Amygdala (tissue), 56 donors: ENCODE measurements at places on chromosomes 12 and 14.

- DNase-seq, result no peak
Observed at GRCh38 chr12:63828867-63829266, 15.6 kb upstream of the SRGAP1 start.

DNA sequence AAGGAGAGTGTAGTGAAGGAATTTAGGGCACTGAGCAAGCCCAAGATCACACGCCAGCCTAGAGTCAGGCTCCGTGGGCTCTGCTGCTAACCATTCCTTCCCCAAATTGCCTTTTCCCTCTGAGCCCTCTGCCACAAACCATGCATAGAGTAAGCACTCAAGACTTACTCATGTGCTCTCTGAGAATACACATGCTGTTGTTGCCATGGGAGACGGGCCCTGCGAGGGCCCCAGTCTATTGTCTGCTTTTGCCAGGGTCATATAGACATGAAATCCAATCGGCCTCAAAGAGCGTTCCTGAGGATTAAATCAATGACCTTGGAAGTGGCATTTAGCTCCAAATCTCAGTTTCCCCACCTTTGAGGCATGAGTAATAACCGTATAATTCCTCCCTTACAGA is 48.7 kb upstream of the WSCD2 start:
- DNase-seq, result no peak

DNA sequence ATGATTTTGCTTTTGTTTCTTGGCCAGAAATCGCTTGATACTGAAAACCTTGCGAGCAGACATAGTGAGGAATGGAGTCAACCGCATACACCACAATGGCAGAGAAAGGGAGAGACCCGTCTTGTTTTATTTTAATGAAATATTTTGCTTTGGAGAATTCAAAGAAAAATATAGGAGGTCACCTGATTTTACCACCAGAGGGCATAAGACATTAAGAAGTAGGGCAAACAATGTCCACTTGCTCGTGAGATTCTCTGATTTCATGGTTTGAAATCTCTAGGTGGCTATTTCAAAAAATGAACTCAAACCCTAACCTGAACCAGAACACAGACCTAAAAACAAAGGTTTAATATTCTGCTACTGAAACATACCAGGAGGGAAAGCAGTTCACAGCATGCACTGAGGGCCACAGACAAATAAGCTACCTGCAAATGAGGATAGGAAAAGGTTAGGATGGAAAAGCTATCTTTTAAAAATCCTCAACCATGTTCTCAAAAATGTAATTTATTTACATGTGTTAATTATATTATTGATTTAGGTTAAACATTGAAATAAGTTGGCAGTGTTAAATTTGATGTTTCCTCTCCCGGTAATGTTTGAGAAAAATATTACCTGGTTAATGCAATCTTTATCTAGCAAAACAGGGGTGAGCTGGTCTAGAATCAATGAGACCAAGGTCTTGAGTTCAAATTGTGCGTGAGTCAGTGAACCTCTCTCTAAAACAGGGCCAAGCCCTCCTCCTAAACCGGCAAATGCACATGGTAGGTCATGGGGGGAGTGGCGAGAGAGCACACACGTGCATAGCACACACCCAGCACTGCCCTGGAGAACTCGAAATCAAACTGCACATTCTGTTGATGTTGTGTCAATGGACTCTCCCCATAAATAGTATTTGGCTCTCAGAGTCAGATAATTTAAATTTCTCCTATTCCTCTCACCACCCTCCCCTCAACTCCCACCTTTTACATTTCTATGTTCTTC is 12.5 kb downstream of the IFNG-AS1 start:
- DNase-seq, result no peak

- DNase-seq, result peak; percentile 63
Observed at GRCh38 chr12:6215932-6216494, 15.8 kb downstream of the CD9 start.

DNA sequence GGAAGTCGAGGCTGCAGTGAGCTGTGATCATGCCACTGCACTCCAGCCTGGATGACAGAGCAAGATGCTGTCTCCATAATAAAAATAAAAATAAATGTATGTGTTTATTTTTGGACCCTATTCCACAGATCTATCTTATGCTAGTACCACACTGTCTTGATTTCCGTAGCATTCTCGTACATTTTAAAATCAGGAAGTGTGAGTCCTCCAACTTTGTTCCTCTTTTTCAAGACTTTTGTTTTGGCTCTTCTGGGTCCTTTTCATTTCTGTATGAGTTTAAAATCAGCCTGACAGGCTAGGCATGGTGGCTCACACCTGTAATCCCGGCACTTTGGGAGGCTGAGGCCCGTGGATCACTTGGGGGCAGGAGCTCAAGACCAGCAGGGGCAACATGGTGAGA is 25.8 kb downstream of the DAO start:
- no peak for DNase-seq

DNA sequence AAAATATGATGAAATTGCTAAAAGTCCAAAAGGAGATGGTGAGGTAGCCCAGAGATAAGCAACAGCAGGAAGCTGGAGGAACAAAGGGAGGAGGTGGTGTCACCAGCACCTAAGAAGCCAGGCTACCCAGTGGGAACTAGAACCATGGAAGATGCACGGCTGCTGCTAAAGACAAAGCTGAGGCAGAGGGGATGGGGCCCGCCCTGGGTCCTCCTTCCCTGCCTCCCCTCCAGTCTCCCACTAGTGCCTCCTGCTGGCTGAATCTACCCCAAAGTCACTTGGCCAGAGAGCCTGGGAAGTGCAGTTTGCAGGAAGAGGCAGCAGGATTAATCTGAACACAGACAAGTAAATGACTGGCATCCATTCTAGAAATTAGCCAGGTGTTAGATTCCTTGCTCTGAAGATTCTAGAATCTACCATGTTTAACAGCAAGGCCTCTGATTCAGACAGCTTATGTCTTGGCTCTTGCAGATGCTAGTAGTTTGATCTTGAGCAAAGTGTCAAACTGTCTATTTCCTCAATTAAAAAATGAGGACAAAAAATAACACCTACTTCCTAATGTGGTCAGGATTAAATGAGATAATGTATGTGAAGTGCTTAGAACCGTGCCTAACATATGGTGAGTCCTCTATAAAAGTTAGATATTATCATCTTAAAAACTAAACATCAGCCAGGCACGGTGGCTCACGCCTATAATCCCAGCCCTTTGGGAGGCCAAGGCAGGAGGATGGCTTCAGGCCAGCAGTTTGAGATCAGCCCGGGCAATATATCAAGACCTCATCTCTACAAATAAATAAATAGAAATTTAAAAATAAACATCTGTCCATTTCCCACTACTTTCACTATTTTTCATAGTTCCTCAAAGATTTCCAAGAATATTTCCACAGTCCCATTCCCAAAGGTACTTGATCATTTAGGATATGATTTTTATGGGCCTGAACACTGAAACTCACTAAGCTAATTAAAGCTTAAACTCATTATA is 5.8 kb upstream of the LRP10 start:
- DNase-seq, result no peak

DNA sequence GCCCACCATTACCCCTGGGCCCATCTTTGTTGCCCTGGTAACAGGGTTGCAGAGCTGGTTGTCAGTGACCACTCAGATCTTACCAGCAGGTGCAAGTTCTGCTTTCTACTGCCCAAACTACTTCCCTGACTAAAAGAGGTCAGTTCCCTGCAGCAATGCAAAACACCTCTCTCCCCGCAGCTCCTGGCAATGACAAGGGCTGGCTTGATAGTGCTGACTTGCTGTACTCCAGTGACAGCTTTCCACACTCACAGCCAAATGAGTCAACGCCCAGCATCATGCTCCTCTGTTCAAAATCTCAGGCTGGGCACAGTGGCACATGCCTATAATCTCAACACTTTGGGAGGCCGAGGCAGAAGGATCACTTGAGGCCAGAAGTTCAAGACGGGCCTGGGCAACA is 90.6 kb downstream of the CIT start:
- no peak for DNase-seq

DNA sequence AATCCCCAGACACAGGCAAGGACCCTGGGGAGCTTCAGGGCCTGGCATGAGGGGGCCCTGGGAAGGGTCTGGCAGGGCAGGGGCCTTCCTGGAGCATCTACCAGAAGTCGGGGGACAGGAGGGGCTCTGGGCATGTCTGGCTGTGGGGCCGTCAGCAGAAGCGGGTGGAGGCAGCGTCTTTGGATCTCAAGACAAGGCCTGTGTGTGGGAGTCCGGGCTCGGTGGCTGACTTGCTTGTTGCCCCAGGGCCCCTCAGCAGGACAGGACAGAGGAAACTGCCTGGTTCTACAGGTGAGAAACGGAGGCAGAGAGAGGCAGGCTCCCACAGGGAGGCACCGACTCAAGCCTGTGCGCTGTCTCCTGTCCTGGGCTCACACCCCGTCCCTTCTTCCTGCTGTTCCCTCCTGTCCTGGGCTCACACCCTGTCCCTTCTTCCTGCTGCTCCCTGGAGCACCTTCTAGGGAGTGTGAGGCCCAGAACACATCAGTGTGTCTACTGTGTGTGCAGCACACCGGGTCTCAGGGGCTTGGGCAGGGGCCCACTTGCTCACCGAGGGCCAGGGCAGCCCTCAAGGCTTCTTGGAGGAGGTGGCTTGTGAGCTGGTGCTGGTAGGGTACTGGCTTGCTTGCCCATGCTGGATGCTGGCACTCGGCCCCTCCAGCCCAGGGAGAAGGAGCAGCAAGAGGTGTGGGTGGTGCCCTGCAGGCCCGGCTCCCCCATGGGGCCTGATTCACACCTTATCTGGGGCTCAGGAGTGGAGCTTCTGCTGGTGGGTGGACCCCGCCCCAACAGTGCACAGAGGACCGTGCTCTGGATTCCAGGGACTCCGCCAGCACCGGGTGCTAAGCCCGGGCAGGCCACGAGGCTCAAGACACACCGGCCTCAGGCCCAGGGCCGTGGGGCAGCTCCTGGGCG is 14.9 kb downstream of the ASPG start:
- no peak for DNase-seq
